Stromal cell of bone marrow (primary cell): ENCODE measurements at places on chromosomes 2 and 18.

DNA sequence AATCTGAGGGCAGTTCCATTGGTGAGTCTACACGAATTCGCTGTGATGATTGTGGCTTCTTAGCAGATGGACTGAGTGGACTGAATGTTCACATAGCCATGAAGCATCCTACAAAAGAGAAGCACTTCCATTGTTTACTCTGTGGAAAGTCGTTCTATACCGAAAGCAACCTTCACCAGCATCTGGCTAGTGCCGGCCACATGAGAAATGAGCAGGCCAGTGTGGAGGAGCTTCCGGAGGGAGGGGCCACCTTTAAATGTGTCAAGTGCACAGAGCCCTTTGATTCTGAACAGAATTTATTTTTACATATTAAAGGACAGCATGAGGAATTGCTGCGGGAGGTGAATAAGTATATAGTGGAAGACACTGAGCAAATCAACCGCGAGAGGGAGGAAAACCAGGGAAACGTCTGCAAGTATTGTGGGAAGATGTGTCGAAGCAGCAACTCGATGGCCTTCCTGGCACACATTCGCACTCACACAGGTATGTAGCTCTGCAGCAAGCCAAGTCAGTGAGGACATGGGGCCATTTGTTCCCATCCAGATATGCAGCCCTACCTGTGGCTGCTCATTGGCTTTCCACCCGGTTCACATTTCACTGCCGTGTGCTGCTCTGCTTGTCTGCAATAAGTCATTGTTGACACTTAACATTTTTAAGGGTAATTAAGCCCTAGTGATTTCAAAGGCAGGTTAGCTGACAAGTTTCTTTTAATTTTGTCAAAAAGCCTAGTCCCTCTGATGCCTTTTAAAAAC is 37.7 kb downstream of the ZNF407 start:
- DNase-seq = no peak

- no peak for DNase-seq
Observed at GRCh38 chr18:3405713-3406112, 44.3 kb upstream of the TGIF1 start.

GRCh38 chr18:78792736-78793135 is 186.9 kb upstream of the SALL3 start:
- no peak for DNase-seq

GRCh38 chr2:119939915-119940314 is 73.0 kb upstream of the EPB41L5 start:
- DNase-seq = no peak

- DNase-seq = no peak
Observed at GRCh38 chr18:24674200-24674599, 213.8 kb downstream of the HRH4 start.

GRCh38 chr2:162731917-162732804 is 106.4 kb downstream of the KCNH7 start:
- no peak for DNase-seq

GRCh38 chr2:100845141-100845991 is 25.4 kb downstream of the NPAS2 start:
- DNase-seq = no peak

DNA sequence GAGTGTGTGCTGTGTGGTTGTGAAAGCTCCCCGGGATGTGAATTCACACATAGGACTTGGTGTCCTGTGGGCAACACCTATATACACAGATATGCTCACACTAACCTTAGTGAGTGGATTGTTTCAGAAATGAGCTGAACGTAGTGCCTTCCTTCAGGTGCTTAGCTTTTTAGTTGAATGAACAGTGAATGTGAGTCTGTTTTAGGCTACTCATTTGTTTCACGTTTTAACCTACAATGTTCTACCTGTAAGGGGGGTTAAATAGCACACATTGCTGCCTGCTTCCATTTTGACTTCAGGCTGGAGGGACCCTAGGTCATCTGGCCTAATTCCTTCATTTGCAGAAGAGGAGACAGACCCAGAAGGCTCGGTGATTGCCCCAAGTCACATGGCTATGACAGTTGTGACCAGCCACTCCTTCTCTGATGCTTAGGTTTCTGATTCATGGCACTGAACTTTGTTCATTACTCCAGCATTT is 1.0 kb downstream of the PLEK start:
- no peak for DNase-seq
